ENCODE measurements at places on chromosomes 3 and 15. TPM values are rescaled to one million over a fixed set of nuclear protein-coding genes. Genes with fewer than 3 reads are reported as not detected.

The CACNA2D3 gene
- 0.91 TPM for total RNA-seq

DNA sequence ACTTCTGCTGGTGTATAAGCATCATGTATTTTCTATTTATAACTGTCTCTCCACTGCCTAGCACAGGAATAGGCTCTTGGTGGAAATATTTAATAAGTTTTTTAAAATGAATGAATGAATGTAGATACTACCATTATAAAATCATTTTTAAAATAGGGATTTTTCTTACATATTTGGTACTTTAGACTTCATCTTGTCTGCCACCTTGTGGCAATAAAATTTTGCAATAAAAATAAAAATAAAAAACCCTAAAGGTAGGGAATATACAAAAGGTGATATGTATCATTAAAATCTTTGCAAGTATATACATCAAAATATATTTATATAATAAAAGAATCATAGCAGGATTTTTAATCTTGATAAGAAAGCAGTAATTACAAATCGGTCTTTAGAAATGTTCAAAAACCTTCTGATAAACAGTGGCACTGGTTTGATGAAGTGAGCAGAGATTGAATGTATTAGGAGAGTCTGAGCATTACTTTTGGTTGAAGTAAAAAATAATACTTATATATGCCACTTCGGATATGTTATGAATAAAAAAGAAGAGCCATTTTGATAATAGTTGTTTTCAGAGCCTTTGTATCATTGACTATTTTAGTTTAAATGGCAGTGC lies 95.2 kb downstream of the SPATA16 start:
- peak; percentile 10 for DNase-seq

GRCh38 chr3:15291589-15292541 lies 40.5 kb downstream of the SH3BP5 start:
- DNase-seq = peak; percentile 48

- no peak for DNase-seq
Measured at GRCh38 chr3:130627882-130628281, 110.9 kb downstream of the COL6A6 start.

DNA sequence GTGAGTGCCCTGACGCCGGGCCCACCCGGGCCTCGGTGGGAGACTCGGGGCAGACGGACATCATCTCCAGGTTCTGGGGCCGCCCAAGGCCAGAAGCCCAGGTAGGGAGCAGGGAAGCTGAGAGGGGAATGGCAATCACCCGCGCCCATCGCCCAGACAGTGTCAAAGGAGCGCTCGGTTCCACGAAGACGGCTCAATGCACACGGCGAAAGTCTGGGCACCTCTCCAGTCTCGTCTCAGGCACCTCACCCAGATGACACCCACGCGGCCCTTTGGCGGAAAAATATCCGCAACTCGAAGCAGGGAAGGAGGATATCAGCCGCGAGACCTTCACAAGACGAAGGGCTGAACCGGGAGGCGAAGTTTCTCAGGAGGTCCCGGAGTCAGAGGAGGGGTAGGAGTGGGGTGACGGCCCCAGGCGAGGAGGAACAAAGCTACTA lies 916 bp downstream of the IL17RD start:
- DNase-seq = no peak

GRCh38 chr15:69474291-69474690 lies 21.7 kb downstream of the RPLP1 start:
- DNase-seq = peak; percentile 73
